ENCODE measurements at places on chromosomes 7 and 10. TPM values are rescaled to one million over a fixed set of nuclear protein-coding genes. Genes with fewer than 3 reads are reported as not detected.

SPDYE8 gene
- not detected for total RNA-seq

GRCh38 chr7:150341263-150342120 lies at the start of gene RARRES2:
RARRES2 (minus strand) TSS chr7:150341629; CDS start chr7:150340609, 1,020 bp downstream.
- H3K36me3 ChIP-seq, result no peaks in the 10 kb centered on the region
- no peaks in the 10 kb centered on the region for H3K27me3 ChIP-seq
- H3K27ac ChIP-seq, result peak within 1 kb of the TSS; percentile 74
- peak within 1 kb of the TSS; percentile 61 for H3K4me3 ChIP-seq

- DNase-seq, result peak; percentile 70
- no peaks in the 10 kb centered on the region for H3K36me3 ChIP-seq
- H3K27me3 ChIP-seq, result no peaks in the 10 kb centered on the region
- no peak overlapping the region for H3K27ac ChIP-seq
- no peak overlapping the region for H3K4me3 ChIP-seq
- H3K4me1 ChIP-seq, result no peaks in the 10 kb centered on the region
Observed at GRCh38 chr10:128631801-128632241, 505.6 kb upstream of the MKI67 start.

DNA sequence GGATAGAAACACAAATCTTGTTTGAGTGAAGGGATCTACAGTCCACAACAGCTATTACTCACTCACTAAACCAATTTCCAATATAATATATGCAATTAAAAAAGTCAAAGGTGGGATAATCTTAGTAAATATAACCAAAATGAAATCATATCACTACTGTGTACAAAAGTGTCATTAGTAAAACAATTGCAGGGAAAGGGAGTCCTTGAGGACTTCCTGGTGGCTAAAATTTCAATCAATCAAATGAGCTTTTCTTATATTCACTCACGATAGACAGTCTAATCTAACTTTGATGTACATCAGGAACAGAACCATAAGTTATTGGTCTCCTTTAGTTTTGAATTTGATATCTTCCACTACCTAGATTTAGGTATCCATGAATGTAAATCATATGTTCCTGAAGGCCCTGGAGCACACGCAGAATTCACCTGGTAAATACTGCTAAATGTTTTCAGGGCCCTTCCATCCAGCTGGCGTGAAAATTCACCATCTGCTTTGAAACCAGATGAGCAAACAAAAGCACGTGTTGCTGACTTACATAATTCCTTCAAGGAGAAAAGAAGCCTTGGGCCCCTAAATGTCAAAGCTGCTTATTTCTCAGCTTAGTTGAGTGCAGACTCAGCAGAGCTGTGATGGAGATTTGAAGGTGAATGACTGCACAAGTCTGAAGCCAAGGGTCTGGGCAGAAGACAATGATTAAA lies 159.3 kb upstream of the TMEM196 start:
- H3K36me3 ChIP-seq, result no peaks in the 10 kb centered on the region
- no peak overlapping the region for H3K4me3 ChIP-seq
- H3K27ac ChIP-seq, result no peak overlapping the region

GRCh38 chr10:79926037-79926436 lies 22.9 kb downstream of the SFTPD start:
- H3K4me1 ChIP-seq, result peaks cover 2% of the 10 kb centered on the region
- H3K27me3 ChIP-seq, result no peaks in the 10 kb centered on the region
- DNase-seq, result no peak
- H3K36me3 ChIP-seq, result no peaks in the 10 kb centered on the region

DNA sequence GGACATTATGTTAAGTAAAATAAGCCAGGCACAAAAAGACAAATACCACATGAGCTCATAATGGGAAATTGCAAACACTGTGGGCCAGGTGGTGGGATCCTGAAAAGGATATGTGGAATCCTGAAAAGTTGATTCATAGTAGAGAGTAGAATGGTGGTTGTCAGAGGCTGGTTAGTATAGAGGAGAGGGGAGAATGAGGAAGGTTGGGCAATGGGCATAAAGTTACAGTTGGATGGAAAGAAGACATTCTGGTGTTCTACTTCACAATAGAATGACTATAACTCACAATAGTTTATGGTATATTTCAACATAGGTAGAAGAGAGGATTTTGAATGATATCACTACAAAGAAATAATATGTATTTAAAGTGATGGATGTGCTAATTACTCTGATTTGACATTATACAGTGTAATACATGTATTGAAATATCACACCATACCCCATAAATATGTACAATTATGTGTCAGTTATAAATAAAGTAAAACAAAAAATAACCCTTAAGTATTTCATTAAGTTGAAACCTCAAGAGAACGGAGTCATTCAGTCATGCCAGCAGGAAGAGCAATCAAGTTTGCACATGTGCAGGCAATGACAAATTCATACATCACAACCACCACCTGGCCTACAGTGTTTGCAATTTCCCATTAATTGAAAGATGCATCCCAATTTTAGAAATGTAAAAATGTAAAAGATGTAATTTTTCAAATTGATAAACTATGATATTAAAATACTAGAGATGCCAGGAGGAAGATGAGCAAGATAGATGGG lies 156.7 kb downstream of the MAGI2 start:
- H3K27ac ChIP-seq, result no peak overlapping the region
- H3K36me3 ChIP-seq, result no peaks in the 10 kb centered on the region
- DNase-seq, result no peak
- no peaks in the 10 kb centered on the region for H3K27me3 ChIP-seq
- H3K4me1 ChIP-seq, result no peaks in the 10 kb centered on the region
- H3K4me3 ChIP-seq, result no peak overlapping the region

- no peaks in the 10 kb centered on the region for H3K4me1 ChIP-seq
- no peak overlapping the region for H3K27ac ChIP-seq
- no peak for DNase-seq
- H3K36me3 ChIP-seq, result no peaks in the 10 kb centered on the region
Observed at GRCh38 chr10:99598011-99598410, 22.2 kb downstream of the SLC25A28 start.

- no peaks in the 10 kb centered on the region for H3K36me3 ChIP-seq
- no peak for DNase-seq
- H3K4me3 ChIP-seq, result no peak overlapping the region
- H3K27me3 ChIP-seq, result no peaks in the 10 kb centered on the region
- no peak overlapping the region for H3K27ac ChIP-seq
- H3K4me1 ChIP-seq, result no peaks in the 10 kb centered on the region
Observed at GRCh38 chr10:127932521-127933270, 25.8 kb downstream of the PTPRE start.

- no peaks in the 10 kb centered on the region for H3K27me3 ChIP-seq
- H3K27ac ChIP-seq, result no peak overlapping the region
- H3K4me1 ChIP-seq, result peaks cover 2% of the 10 kb centered on the region
- H3K36me3 ChIP-seq, result no peaks in the 10 kb centered on the region
- no peak overlapping the region for H3K4me3 ChIP-seq
- DNase-seq, result no peak
Observed at GRCh38 chr10:34420795-34421194, 394.3 kb downstream of the PARD3 start.
